ENCODE measurements at places on chromosomes 3 and 15.

- DNase-seq: no peak
Observed at GRCh38 chr15:80426316-80426715, 22.1 kb downstream of the ARNT2 start.

DNA sequence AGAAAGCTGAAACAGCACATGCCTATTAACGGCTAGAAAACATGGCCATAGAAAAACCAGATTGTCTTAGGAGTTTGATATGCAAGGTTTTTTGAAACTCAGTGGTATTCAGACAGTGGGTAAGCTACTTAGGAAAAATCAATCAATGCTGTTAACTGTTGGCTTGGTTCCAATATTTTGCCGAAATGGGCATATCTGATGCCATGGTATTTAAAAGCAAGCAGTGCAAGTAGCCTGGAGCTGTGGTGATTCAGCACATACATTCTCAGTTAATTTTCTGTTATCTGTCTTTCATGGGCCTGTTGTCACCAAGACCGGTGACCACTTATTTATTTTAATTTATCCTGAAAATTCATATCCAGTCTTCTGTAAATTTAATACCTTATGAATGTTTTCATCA lies 17.3 kb upstream of the SUCNR1 start:
- DNase-seq: no peak

- no peak for DNase-seq
Observed at GRCh38 chr3:157499342-157499963, 3.8 kb downstream of the VEPH1 start.

- DNase-seq: no peak
Observed at GRCh38 chr3:53144862-53145712, 14.9 kb upstream of the RFT1 start.

- no peak for DNase-seq
Observed at GRCh38 chr3:107816107-107816506, 274.7 kb downstream of the CD47 start.

DNA sequence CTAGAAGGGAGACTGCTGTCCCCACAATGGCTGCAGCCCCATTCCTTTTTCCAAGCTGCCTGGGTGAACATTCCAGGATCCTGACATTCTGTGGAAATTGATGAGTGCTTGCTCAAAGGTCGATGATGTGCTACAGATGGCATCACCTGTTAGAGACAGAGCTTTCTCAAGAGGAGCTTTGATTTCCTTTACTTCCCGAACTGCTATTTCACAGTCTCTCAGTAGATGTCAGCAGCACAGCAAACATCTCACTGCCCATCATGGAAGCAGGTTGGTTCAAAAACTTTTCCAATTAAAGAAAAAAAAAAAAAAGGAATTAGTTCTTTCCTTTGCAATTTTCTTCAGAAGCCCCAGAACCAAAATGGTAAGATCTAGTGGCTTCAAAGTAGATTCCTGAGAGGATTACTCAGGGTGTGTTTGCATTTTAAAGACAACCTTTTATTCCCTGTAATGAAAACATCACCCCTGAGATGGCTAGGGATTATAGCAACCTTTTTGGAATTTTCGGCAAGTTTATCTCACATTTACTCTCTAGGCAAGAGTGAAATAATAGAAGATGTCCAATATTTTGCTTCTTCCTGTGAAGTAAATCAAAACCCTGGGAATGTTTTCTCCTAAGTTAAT lies 44.8 kb downstream of the POLR2M start:
- no peak for DNase-seq

All from brain pericyte (primary cell).